ENCODE measurements at places on chromosomes 16 and 17.

DNA sequence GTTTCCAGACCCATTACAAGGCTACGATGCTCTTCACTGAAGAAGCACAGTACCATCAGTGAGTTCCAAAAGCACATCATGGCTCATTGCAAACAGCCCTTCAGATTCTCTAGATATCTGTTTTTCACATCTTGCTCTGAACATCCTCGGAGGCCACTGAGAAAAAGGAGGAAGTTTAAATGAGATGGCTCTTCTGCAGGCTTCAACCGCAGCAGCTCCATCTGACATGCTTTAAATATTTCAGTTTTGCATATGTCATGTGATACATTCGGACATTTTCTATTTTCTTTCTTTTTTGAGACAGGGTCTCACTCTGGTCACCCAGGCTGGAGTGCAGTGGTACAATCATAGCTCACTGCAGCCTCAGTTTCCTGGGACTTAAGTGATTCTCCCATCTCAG is 396.8 kb downstream of the NPIPA8 start:
- no peak for DNase-seq

DNA sequence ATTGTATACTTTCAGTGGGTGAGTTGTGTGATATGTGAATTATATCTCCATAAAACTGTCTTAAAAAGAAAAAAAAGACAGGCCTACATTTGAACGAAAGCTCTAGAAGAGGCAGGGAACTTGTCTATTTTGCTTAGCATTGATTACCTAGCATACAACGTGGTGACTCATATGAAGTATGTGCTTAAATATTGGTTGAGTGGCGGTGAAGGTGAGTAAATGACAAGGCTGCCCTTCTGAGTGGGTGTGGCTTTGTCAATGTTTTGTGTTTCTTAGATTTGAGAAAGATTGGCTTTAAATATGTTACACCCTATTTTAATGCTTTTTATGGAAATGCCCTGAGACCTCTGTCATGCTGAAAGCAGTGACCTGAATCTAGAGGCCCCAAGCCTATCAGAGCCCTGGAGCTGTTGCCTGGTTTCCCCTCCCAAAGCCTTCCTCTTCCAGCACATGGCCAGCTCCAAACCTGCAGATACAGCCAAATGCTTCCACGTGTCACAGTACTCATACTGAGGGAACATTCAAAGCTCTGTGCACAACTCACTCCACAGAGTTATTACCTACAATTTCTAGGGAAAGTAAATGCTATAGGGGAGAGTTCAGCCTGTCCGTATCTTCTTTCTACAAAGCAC is 260.0 kb downstream of the PHKB start:
- DNase-seq = no peak

GRCh38 chr16:57366544-57367040 is 5.7 kb upstream of the CX3CL1 start:
- DNase-seq = no peak

DNA sequence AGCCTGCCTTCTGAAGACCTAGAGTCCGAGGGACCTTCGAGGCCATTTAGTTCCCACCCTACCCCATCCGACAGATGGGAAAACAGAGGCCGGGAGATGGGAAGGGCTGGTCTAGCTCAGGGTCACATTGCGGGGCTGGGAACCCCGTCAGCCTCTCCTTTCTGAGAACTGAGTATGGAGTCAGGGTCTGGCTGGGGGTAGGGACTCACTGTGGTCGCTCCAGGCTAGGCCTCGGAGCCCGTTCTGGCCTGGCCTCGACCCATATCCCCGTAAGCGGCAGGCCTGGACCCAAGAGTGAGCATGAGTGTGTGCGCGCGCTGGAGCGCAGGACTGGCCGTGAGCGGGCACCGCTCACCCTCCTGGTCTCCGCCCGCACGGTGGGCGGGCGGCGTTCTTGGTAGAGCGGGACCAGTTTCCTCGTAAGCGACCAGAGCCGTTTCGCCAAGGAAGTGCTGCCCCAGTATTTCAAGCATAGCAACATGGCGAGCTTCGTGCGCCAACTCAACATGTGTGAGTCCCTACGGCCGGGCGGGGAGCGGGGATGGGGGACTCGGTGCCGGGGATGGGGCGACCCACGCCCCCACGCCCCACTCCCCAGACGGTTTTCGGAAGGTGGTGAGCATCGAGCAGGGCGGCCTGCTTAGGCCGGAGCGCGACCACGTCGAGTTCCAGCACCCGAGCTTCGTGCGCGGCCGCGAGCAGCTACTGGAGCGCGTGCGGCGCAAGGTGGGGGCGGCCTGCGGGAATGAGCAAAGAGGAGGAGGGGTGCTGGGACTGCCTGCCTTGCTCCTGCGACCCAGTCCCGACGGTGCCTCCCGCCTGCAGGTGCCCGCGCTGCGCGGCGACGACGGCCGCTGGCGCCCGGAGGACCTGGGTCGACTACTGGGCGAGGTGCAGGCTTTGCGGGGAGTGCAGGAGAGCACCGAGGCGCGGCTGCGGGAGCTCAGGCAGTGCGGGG is 855 bp downstream of the HSF4 start:
- no peak for DNase-seq

- DNase-seq = no peak
Measured at GRCh38 chr17:82173351-82174041, 39.1 kb downstream of the CCDC57 start.

DNA sequence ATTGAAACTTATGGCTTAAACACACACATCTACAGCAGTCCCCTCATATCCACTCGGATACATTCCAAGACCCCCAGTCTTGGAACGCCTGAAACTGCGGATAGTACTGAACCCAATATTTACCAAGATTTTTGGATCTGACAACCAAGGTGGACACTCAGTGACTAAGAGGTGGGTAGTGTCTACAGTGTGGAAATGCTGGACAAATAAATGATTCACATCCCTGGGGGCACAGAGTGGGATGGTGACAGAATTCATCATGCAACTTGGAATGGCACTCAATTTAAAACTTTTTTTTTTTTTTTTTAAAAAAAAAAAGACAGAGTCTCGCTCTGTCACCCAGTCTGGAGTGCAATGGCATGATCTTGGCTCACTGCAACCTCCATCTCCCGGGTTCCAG is 54.2 kb upstream of the TRAP1 start:
- no peak for DNase-seq

DNA sequence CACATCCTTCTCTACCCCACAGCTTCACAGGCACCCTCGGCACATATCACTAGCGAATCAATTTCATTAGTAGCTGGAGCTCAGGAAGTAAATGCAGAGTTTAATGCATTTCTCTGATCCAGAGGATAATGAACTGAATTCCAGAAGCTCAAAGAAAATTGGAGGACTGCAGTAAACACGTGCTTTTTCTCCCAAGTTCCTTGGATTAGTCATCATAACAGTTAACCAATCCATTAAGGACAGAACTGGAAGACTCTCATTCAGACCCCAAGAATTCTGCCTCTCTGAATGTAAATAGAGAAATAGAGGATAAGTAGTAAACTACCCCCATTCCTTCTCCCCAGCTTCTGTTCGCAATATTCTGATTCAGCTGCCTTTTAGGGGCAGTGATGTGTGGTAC is 40.7 kb downstream of the DUSP14 start:
- no peak for DNase-seq

GRCh38 chr17:21286066-21286770 is 1.7 kb downstream of the MAP2K3 start:
- no peak for DNase-seq

- no peak for DNase-seq
Measured at GRCh38 chr17:77478281-77478680, 337.5 kb downstream of the SEC14L1 start.

DNA sequence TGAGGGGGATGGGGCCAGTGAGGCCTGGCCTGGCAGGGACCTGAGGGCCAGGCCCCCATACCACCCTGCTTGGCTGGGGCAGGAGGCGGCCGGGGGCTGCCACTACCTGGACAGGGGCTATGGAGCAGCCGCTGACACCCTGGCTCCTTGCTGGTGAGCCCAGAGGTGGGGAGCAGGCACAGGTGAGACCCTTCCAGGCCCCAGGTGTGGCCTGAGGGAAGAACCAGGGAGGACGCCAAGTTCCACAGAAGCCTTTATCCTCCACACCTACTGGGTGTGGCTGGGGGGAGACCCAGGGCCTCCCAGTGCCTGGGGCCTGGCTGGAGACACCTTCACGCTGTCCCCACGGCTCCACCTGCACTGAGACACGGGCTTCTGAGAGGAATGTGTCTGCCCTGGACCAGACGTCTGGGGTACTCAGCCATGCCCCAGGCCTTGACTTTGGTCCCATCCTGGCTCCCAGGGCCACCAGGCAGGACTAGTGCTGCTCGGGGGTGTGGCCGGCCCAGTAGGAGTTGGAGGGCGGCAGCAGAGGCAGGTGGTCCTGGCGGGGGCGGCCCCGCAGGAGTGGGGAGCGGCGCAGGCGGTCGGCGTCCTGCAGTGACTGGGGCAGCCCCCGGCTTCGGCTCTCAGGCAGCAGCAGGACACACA is 4.7 kb downstream of the SLC22A31 start:
- DNase-seq = no peak

- DNase-seq = no peak
Measured at GRCh38 chr16:51150888-51151320, at the start of gene SALL1. SALL1 (minus strand) TSS chr16:51151270; CDS start chr16:51151241, 29 bp downstream.

GRCh38 chr16:88264641-88265285 is 118.0 kb upstream of the ZNF469 start:
- DNase-seq = no peak

DNA sequence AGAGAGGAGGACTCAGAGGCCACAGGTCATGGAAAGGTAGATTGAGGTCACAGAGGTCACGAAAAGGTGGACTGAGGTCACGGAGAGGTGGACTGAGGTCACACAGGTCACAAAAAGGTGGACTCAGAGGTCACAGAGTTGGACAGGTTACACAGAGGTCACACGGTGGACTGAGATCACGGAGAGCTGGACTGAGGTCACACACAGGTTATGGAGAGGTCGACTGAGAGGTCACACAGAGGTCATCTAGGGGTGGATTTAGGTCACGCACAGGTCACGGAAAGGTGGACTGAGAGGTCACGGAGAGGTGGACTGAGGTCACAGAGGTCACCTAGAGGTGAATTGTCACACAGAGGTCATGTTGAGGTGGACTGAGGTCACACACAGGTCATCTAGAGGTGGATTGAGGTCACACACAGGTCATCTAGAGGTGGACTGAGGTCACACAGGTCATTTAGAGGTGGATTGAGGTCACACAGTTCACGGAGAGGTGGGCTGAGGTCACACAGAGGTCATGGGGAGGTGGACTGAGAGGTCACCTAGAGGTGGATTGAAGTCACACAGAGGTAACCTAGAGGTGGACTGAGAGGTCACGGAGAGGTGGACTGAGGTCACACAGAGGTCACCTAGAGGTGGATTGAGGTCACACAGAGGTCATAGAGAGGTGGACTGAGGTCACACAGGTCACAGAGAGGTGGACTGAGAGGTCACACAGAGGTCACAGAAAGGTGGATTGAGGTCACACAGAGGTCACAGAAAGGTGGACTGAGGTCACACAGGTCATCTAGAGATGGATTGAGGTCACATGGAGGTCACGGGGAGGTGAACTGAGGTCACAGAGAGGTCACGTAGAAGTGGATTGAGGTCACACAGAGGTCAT is 26.7 kb upstream of the JPT2 start:
- DNase-seq = no peak

- DNase-seq = no peak
Measured at GRCh38 chr16:51577621-51578303, 426.7 kb upstream of the SALL1 start.

DNA sequence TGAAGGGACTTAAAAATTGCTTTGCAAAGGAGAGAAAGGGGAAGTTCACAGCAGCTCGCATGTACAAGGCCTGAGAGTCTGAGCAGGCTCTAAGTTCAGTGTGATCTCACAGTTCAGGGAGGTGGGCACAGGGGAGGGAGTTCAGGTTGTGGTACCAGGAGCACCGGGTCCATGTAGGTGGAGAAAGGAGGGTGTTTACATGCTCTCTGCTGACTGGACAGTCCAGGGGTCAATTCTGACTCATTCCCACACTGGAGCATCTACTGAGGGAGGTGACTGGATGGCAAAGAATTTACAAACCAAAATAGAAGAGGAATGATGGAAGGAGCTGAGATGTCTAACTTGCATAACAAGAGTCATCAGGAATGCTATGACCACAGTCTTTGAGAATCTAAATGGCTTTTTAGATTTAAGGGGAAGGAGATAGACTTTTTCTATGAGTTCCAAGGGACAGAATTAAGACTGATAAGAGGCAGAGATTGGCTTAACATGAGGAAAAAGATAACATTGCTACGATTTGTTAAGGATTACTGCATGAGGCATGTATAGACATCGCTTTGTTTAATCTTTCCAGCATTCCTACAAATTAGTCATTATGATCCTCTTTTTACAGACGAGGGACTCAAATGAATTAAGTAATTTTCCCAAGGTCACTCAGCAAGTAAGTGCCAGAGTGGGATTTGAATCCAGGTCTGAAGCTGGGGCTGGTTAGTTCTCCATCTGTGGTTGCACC is 29.9 kb downstream of the MIS12 start:
- DNase-seq = no peak

GRCh38 chr16:23754594-23755483 is at the start of gene CHP2:
CHP2 (plus strand) TSS chr16:23755026; CDS start chr16:23755050, 24 bp downstream.
- DNase-seq = no peak

GRCh38 chr17:44380767-44381166 is 8.7 kb downstream of the ITGA2B start:
- DNase-seq = no peak

DNA sequence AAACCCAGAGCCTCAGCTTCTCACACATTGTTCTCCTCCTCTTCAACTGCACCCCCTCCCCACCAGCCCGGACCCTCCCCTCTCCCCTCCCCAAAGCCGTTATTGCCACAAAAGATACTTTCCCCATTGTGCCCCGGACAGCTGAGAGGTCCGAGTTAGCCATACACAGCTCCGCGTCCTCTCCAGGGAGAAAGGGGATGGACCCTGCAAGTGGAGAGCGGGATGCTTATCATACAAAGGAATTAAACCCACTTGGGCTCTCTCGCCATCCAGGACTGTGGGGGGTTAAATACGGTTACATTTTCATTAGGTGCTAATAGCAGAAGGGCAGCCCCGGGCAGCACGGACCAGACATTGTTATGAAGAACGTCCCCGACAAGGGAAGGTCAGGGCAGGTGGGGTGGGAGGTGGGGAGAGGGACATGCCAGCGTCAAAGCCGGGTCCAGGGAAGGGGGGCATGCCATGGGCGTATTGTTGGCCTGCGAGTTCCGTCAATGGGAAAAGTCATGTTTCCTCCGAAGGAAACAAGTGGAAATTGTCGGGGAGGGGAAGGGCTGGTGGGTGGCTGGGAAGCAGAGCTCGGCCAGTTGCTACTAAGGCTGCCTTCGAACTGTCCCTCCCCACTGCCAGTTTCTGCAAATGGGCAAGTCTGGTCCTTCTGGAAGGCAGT is 99.1 kb downstream of the SOX9 start:
- no peak for DNase-seq

- no peak for DNase-seq
Measured at GRCh38 chr16:20899071-20899470, 1.1 kb downstream of the DCUN1D3 start.

GRCh38 chr17:41009936-41010335 is 1.0 kb upstream of the KRTAP3-1 start:
- no peak for DNase-seq

DNA sequence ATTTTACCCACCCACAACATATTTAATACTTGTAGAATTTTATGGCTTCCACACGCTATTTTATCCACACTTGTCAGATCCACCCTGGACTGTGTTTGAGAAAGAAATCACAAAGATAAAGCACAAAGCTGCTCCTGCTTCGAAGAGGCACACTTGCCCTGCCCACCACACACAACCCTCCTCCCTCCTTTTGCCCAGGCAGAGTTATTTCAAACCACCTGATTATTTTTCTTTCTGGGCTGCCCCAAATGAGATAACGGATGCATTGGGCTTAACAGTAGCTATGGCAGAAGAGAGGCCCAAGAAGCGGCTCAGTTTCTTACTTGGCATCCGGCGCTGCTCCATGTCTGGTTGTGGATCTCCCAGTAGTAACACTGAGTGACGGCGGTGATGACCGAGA is 27.2 kb downstream of the PKD1L3 start:
- DNase-seq = no peak
